Type B pancreatic cell (in vitro differentiated cells): ENCODE measurements at places on chromosomes 13 and 19.
A peak's percentile ranks its signal among the peaks of the same experiment; 100 is the strongest.

GRCh38 chr19:33814181-33815165, 17.8 kb downstream of the KCTD15 start:
- no peak for DNase-seq

- no peak for DNase-seq
Observed at GRCh38 chr19:13507053-13507611, 853 bp upstream of the CACNA1A start.

DNA sequence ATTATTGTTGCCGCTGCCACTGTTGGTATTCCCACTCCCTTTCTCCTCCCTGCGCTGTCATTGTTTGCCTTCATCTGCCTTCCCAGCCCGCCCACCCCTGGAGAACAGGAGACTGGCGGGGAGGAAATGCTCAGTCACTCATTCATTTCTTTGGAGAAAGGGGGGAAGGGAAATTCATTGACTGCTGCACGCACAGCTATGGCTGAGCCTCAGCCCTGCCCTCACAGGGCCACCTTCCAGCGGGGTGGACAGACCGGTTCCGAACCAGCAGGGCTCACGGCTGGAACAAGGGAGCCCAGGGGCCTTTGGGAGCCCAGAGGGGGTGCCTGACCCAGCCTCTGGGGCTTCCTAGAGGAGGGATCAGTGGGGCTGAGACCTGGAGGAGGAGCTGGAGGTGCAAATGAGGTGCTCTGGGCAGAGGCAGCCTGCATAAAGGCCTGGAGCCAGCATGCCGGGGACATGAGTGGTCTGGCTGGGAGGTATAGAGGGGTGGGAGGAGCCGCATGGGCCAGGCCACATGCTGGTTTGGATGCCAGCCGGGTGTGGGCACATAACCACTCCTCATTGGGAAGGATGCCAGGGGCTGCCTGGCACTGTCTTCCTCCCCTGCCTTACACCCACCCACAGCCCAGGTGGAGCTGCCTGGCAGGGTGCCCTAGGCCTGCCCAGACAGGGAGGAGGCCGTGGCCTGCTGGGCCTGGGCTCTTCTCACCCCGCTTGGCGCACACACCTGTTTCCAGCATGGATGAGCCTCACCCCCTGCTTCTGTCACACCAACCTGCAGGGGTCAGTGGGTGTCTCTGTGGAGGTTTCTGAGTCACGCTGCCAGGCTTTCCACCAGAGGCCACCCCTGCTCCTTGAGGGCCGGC, 26.8 kb downstream of the PPP5C start:
- DNase-seq = peak; percentile 66

DNA sequence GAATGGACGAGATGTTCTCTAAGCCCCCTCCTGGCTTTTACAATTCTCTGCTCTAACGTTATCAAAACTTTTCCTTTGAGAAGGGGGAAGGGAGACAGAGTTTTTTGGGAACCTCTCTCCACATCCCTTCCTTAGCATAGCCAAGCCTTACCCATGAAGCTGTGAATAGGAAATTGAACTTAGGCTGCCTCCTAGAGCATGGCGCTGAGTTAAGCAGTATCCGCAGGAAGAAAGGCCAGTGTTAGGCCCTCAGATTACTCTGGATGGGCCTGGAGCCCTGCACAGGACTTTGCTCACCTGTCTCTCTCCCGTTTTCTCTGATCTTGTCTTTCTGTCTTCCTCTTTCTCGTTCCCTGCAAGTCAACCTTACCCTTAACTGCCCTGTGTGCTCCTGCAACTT, 39.6 kb downstream of the CYP2B6 start:
- DNase-seq = no peak

GRCh38 chr13:49441846-49442245, 2.0 kb downstream of the CAB39L start:
- no peak for DNase-seq

DNA sequence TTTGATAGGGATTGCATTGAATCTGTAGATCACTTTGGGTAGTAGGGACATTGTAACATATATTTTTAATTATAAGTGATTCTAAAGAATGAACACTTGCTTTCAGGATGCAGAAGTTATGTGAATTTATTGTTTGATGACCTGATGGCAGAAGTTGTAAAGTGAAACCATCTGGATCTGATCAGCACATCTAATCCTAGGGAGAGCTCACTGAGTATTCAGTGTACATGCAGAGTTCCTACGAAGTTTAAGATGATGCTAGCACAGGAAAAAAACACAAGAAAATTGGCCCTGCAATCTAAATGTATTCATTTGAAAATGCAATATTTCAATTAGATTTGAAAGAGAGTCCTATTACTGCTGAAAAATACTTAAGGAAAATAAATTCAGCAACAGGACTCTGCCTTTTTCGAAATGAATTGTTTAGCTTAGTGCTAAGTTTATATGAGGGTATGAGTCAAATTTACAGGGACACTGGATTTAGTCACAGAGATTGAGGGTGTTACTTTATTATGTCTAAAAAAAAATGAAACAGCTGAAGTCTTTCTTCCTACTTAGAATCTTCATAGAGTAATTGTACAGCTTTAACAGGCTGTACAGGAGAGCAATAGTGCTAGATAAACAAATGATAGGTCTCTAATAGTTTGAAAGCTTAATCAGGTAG, 385.7 kb downstream of the DCT start:
- no peak for DNase-seq

GRCh38 chr19:37999309-38000213, 92.6 kb downstream of the SIPA1L3 start:
- no peak for DNase-seq

GRCh38 chr13:21234526-21234925, 58.1 kb downstream of the MRPL57 start:
- DNase-seq = no peak

- DNase-seq = no peak
Observed at GRCh38 chr13:114057166-114058050, 75.0 kb downstream of the RASA3 start.

GRCh38 chr19:30064348-30064699, 122.3 kb downstream of the URI1 start:
- DNase-seq = no peak

DNA sequence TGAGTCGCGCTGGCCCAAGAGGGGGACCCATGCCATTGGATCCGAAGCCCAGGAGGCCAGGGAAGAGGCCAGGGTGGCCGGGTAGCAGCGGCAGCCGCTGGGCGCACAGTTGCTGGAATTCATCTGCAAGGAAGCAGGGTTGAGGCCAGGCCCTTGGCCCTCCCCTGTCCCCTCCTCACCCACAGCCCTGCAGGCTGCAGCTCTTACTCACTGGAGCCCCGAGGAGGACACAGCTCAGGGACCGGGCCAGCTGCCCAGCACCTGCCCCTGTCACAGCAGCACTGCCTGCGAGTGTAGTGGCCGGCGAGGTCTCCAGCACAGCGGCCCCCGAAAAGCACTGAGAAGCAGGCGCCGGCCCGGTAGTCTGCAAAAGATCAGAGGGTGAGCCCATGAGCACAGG, 11.2 kb downstream of the FBN3 start:
- no peak for DNase-seq

DNA sequence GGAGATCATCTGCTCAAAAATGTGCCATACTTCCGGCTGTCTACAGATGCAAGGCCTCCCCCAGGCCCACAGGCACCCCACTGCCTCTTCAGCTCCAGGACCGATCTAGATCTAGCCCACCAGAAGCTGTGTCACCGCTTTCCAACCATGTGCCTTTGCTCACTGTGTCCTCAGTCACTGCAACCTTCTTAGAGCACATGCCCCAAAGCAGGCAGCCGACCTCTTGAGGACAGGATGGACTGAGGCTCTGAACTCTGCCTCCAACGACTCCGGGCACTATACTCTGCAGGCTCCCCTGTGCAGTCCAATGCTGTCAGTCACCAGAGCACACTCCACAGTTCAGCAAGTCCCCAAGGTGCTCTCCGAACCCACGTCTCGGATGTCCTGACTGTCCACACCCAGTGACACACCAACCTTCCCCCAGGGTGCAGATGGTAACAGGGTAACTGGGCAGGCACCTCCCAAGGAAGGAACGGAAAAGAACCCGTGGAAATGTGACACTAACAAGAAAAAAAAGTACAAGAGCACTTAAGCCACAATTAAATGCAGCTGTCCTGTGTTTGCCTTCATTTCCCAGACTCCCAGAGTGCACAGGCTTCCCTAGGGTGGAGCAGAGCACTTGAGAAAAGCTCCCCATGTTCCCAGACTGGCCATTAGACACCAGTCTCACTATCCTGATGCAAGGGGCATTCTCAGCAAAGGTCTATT, 4.8 kb downstream of the STK24 start:
- DNase-seq = no peak

DNA sequence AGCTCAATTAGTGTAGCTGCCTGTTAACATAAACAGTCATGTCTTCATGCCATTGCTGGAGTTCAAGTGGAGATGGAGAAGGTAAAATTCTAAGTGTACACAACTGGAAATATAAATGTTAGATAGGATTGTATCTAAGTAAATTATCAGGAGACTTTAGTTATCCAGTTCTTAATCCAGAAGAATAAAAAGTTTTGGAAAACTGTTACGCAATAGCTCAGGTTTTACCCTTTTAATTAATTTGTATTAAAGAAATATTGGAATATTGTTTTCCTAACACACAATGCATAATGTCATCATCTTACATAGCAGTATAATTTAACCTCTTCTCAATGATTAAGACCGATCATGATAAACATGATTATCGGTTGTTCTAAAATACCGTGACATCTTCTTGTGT, 2.8 kb downstream of the SLC10A2 start:
- DNase-seq = no peak

GRCh38 chr13:112443995-112444311, 67.8 kb downstream of the SPACA7 start:
- no peak for DNase-seq

GRCh38 chr13:30457306-30457891, 8.3 kb downstream of the HMGB1 start:
- no peak for DNase-seq

DNA sequence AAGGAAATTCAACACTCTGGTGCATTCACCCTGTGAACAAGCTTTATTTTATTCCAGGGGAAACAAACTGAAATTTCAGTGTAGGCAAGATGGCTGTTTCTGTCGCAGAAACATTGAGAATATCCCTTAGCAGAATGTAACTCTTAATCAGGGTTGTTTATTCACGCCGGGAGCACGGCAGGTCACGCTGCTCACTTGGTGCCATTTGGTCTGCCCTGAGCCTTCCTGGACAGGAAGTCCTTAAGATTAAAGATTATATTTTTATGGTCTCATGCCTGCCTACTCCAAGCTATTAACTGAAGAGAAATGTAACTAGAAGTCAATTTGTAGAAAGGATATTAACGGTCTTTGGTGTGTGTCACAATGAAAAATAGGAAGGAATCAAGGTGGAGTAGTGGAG, 185.3 kb upstream of the ARGLU1 start:
- DNase-seq = no peak

- DNase-seq = no peak
Observed at GRCh38 chr13:109707742-109708617, 78.4 kb downstream of the IRS2 start.

DNA sequence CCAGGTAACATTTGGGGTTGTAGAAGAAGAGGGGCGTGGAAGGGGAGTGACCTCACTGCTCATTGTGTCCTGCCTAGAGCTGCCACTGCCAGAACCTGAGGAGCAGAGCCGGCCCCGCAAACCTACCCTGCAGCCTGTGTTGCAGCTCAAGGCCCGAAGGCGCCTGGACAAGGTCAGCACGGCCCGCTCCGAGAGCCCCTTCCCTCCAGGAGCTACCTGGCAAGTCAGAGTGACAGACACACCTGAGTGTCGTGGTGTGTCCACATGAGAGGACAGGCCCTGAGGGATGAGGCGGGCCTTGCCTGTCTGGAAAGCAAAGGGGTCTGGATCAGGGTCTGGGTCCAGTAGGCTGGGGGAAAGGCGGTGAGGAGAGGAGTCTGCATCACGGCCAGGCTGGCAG, 6.8 kb downstream of the KMT2B start:
- DNase-seq = no peak
